RPMI7951 (cell line): ENCODE measurements at places on chromosomes 3 and 15. TPM values are rescaled to one million over a fixed set of nuclear protein-coding genes. Genes with fewer than 3 reads are reported as not detected.

DNA sequence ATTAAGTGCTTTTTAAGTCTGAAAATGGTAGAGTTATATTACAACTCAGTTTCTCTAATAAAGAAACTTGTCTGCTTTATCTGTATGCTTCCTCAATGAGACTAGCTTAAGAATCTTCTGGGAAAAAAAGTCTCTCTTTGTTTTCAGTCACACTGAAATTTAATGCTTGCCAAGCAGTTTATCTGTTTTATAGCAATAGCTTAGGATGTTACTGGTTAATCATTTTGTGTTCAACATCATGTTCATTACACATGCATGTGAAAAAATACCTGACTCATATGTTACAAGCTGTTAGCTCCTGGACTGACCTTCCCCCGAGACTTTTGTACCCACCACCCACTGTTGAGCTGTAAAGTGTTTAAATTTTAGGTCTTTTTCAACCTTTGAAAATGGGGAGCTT lies 706.2 kb upstream of the CBLB start:
- no peak for DNase-seq

DNA sequence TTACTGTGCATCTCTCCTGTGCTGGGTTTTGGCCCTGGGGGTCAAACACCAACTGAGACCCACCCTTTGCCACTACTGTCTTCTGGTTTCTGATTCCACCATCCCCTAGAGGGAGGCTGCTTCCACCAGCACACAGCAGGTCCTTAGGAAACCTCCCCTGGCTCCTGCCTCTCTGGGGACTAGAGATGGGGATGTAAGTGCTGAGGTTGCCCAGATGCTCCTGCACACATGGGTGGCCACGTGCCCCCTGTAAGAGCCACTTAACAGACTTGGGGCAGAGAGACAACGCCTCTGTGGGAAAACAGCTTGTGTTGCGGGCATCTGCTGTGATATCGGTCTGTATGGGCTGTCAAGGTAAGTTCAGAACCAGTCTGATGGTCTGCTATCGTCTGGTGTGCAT lies 83.4 kb downstream of the ATP2B2 start:
- DNase-seq, result no peak

DNA sequence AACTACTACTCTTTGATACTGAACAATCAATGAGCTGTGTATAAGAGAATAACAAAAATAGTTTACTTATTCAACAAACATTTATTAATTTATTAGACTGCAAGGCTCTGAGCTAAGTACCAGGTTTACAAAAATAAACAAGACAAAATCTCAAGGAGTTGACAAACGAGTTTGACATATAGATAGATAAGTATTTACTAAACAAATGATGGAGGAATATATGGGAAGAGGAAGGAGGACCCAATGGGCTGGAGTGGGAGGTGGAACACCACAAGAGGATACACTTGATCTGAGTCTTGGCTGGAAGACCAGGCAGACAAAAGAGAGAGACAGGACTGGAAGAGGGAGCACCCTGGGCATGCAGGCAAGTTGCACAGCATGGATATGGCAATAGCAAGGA lies 47.5 kb upstream of the FSIP1 start:
- DNase-seq, result no peak

- no peak for DNase-seq
These were observed 119.3 kb upstream of the LRRFIP2 start for GRCh38 chr3:37293646-37294045.

The KBTBD8 gene
- total RNA-seq, result 4.1 and 6.2 TPM in 2 replicates

The CCDC54 gene
- total RNA-seq, result not detected in 2 replicates
